Thoracic aorta (tissue), 2 donors: ENCODE measurements at places on chromosomes 12 and 14.

- DNase-seq, result no peak
Observed at GRCh38 chr12:105874121-105874520, 264.6 kb downstream of the NUAK1 start.

DNA sequence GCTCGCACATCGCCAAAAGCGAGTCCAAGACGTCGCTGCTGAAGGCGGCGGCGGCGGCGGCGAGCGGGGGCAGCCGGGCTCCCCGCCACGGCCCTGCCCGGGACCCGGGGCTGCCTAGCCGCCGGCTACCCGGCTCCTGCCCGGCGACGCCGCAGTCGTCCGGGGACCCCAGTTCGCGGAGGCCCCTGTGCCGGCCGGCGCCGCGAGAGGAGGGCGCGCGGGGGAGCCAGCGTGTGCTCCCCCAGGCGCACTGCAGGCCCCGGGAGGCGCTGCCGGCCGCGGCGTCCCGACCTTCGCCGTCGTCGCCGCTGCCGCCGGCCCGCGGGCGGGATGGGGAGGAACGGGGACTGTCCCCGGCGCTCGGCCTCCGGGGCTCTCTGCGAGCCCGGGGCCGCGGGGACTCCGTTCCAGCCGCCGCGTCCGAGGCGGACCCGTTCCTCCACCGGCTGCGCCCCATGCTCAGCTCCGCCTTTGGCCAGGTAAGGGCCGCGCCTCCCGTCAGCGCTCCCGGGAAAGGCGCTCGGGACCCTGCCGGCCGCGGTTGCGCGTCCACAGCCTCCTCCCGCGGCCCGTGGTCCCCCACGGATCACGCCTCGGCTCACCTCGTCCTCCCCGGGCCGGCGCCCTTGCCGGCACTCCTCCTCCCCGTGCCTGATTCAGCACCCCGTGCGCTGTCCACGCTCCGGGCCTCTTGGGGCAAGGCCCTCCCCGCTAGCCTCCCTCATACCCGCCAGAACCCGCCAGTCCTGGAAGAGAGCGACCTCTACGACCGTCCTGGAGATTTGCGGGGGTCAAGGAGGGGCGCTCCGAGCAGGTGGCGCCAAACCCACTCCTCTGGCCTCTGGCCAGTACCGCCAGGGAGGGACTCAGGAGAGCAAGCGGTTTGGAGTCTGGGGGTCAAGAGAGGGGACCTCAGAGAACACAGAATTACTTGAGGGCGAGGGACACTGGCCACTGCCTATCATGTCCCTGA, 721 bp downstream of the CABP1 start:
- DNase-seq, result no peak

DNA sequence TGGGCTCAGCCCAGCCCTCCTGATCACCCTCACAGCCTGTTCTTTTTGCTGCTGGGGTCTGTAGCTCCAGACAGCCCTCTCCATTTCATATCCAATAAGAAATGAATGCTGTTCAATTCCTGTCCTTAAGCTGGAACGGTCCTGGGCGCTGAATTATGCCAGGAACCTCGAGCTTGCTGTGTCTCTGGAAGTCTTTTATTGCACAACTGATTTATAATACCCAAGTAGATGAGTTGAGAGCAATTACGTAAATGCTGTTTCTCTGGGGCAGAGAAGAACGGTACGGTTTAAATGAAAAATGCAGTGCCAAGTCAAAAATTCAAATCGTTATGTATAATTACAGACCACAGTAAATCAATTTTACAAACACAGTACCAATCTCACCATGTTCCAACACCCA, 161.0 kb downstream of the SAMD4A start:
- no peak for DNase-seq

GRCh38 chr12:110179291-110179690, 55.1 kb downstream of the IFT81 start:
- DNase-seq, result no peak

GRCh38 chr12:131908092-131909080, 14.0 kb downstream of the ULK1 start:
- no peak for DNase-seq
